ENCODE measurements at places on chromosomes 13 and 19.

- DNase-seq = no peak
These were observed 351.4 kb downstream of the SLITRK5 start for GRCh38 chr13:88022431-88023208.

- peak; percentile 29 for DNase-seq
These were observed 26.2 kb downstream of the CELF5 start for GRCh38 chr19:3250675-3251074.

- no peak for DNase-seq
These were observed 23.7 kb upstream of the SHISA2 start for GRCh38 chr13:26075498-26075897.

GRCh38 chr13:52053460-52053859 lies 29.0 kb downstream of the UTP14C start:
- no peak for DNase-seq

DNA sequence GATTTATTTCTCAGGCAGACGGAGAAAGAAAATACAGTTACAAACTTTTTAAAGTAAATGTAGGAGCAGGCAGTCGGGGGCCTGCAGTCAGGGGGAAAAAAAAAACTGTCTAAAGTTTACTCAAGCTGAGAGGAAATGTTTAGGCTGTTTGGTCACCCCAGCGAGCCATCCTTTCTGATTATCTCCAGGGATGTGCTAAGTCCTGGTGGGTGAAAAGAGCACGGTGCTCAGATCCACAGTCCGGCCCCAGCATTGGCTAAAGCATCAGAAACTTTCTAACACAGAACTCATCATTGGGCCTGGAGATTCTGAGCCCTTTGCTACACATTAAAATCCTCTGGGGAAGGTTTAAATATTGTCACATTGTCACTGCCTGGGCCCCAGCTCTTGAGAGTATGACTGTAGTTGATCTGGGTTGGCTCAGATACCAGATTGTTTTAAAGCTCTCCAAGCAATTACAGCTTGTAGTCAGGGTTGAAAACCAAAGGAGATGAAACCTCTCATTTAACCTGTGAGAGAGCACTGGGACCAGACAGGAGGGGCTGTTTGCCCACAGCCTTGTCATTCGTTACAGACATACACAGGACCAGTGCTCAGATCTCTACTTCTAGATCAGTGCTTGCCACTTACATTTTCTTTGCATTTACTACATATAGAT lies 131.1 kb upstream of the HTR2A start:
- DNase-seq = no peak

DNA sequence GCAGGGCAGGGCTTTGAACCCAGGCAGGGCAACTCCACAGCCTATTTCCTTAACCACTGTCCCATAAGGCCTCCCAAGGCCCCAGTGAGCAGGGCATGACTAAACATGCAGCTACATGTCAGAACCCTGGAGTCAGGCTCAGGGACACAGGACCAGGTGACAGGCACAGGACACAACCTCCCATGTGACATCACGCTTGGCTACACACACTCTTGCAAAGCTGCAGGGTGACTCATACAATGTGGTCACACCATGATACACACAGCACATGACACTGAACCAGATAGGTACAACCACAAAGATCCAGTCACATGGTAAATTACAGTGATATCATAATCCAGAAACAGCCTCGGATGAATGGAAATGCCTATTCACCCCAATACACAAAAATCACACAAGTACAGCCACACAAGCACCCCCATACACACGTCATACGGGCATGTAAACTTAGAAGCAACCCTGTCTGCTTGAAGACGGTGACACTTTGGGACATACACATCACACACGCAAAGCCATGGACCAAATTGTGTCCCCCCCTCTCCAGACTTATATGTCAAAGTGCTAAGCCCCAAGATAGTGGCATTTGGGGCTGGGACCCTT lies 14.5 kb downstream of the KLK4 start:
- no peak for DNase-seq

- no peak for DNase-seq
These were observed 7.9 kb downstream of the NAPA start for GRCh38 chr19:47507012-47507411.

- DNase-seq = peak; percentile 58
These were observed 40.4 kb downstream of the LRCH1 start for GRCh38 chr13:46593398-46593797.

DNA sequence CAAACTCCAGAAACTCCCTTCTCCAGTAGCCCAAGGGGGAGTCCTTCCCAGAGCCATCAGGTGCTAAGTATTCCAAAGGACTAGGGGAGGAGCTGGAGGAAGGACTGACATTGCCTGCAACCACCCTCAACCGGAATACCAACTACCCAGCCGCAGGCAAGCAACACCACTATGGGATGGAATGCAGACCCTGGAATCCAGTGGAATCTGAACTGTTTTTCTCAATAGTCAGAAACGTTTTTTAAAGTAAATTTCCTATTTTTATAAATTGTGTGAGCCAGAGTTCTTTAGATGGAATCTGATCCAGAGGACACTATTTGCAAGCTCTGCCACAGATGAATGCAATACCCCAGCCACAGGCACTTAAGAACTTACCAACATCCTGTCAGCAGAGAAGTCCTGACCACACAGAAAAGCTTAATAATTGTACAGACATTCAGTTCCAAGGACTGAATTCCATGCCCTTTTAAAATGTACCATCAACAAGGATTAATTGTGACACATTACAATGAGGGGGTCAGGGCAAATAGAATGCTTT lies 92.1 kb downstream of the USP12 start:
- no peak for DNase-seq

DNA sequence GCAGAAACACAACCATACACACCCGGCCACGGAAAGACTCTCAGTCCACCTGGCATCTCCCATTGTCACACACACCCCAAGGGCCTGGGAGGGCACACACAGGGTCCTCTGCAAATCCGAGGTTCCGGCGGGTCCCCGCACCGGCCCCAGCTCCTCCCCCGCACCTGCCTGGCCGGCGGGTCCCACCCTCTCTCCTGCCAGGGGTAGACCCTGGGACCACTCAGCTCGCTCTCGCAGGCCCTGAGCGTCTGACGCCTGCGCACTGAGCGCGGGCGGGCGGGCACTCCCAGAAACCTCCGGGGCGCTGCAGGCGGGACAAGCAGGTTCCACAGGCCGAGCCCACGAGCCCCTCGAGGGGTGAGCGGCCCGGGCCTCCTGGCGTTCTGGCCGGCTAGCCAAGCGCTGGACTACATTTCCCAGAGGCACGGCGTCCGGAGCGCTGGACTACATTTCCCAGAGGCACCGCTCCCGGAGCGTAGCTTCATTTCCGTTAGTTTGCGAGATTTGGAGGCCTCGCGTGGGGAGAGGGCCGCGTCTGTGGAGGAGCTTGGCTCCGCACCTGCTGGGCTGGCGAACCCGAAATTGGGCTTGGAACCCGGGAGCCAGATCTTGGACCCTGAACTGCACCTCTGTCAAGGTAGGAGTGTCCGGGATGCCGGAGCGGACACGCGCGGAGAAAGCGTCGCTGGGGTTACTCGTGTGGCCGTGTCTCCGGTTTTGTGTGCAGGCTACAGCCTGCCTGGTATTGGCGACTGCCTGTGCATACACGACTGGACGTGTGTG lies at the start of gene ZNF420:
TSS of gene ZNF420 (plus strand) at position 500 of the 783 bp plus-strand sequence. CDS start 10,686 bp downstream, outside the sequence.
- DNase-seq = peak; percentile 92

GRCh38 chr13:42054798-42055499 lies 6.5 kb downstream of the DGKH start:
- no peak for DNase-seq

- DNase-seq = no peak
These were observed 1658.6 kb upstream of the MIR17HG start for GRCh38 chr13:89688918-89689317.

DNA sequence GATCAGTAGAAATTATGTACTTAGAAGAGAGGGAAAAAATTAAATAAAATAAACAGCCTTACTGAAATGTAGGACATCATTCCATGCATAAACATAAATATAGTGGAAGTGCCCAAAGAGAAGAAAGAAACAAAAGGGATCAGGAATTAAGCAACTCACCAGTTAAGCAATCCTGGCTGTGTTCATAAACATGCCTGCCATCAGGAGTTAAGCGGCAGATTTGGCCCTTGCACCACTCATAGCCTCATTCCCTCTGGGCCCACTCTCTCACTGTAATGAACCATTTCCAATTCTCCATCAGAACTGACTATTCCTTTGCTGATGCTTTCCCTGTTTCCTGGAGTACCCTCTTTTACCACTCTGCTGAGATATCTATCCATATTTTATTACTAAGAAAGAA lies 281.4 kb downstream of the LHFPL6 start:
- no peak for DNase-seq

GRCh38 chr13:26253262-26253786 lies 605 bp upstream of the CDK8 start:
- no peak for DNase-seq

- DNase-seq = no peak
These were observed 12.2 kb downstream of the NFIC start for GRCh38 chr19:3378352-3379150.

- no peak for DNase-seq
These were observed 9.6 kb downstream of the MYO1F start for GRCh38 chr19:8567522-8568172.

GRCh38 chr19:44687888-44688287 lies 11.1 kb upstream of the CEACAM16 start:
- no peak for DNase-seq

- no peak for DNase-seq
These were observed 51.6 kb downstream of the SERP2 start for GRCh38 chr13:44425041-44425814.

- no peak for DNase-seq
These were observed 7.3 kb downstream of the LRRC8E start for GRCh38 chr19:7895565-7895964.

GRCh38 chr13:34166406-34166805 lies 348.5 kb downstream of the RFC3 start:
- no peak for DNase-seq

DNA sequence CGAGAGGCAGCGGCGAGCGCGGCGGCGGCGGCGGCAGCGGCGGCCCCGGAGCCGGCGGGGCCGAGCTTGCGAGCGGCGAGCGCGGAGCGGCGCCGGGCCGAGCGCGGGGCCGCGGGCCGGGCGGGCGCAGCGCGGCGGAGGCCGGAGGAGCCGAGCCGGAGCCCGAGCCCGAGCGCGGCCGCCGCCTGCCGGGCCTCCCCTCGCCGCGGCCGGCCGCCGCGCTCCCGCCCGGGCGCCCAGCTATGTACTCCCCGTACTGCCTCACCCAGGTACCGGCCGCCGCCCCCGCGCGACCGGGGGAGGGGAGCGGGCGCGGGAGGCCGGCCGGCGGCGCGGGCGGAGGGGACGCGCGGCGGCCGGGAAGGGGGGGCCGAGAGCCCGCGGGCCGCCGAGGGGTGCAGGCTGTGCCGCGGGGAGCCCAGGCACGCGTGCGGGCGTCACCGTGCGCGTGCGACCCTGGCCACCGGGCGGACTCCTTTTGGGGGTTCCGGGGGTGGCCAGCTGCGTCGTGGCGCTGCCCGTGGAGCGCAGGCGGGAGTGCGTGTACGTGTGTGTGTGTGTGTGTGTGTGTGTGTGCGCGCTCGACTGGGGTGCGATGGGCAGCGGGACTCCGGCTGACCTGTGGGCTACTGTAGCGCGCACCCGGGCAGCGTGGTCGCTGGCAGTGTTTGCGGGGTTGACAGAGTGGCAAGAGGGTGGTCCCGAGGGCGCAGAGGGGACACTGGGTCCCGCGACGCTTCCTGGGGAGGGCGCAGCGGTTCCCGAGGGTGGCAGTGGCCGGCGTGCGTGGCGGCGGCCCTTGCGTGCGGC lies 526 bp downstream of the NFIX start:
- no peak for DNase-seq

DNA sequence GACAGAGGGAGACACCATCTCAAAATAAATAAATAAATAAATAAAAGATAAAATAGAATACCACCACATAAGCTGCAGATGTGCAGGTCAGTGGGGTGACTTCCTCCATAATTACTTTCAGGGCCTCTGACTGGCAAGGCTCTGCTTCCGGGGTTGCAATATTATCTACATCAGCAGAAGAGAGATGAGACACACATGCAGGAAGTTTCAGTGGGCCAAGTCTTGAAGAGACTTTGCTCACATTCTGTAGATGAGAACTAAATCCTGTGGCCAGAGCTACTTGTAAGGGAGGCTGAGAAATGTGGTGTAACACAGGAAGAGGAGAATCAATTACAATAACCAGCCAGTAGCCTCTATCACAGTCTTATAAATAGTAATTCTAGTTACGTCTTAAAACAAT lies 89.9 kb upstream of the MAB21L1 start:
- no peak for DNase-seq

DNA sequence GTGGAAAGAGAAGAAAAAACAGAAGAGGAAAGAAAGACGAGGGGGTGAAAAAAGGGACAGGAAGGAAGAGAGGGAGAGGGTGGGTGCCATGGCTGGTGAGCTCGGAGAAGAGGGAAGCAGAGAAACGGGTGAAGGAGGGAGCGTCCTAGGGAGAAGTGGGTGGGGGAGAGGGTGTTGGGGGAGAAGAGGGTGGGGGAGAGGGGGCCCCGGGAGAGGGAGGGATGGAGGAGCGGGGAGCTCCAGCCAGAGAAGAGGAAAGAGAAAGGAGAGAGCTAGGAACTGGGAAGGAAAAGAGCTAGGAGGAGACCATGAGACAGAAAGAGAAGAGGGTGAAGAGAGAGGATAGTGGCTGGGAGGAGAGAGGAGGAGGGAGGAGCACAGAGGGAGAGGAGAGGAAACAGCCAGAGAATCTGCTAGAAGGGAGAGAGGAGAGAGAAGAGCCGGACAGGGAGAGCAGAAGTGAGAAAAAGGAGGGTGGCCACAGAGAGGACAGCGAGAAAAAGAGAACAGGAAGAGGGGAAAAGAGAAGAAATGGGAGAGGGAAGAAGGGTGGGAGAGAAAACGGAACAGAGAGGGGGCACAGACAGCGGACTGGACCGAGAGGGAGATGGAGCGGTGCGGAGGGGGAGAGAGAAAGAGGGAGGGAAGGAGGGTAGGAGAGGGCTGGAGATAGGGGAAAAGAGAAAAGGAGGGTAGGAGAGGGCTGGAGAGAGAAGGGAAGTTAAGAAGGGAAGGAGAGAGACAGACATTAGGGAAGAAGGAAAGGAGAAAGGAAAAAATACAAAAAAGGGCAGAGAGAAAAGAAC lies 11.9 kb upstream of the GARIN5A start:
- DNase-seq = no peak

DNA sequence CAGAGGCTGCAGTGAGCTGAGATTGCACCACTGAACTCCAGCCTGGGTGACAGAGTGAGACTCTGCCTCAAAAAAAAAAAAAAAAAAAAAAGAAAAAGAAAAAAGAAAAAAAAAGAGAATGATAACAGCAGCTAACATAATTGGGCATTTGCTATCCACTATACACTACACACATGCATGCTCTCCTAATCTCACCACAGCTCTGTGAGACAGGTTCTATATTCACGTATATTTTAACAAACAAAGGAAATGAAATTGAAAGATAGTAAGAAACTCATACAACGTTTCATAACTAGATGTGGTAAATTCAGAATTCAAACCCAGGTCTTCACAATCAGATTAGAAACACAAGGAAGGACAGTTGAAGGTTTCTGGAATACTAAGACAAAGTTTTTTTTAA lies 265.7 kb downstream of the DIAPH3 start:
- DNase-seq = no peak

DNA sequence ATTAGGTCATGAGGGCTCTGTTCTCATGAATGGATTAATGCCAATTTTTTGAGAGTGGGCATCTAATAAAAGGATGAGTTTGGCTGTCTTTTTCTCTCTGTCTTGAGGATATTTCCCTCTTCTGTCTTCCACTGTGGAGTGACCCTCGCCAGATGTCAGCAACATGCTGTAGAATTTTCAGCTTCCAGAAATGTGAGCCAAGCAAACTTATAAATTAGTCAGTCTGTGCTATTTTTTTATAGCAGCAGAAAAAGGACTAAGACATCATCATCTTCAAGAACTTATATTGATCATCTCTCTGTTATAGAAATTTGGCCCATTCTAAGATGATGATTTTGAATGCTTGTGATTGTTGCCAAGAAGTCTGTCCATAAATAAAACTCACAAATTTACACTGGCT lies 431.4 kb downstream of the FGF9 start:
- no peak for DNase-seq

- no peak for DNase-seq
These were observed 204.8 kb downstream of the MYO16 start for GRCh38 chr13:108834193-108834592.
